ENCODE measurements at places on chromosomes 2 and 18. TPM values are rescaled to one million over a fixed set of nuclear protein-coding genes. Genes with fewer than 3 reads are reported as not detected.

MAPK4 gene
- total RNA-seq, result not detected

DTNA gene
- not detected for total RNA-seq

DNA sequence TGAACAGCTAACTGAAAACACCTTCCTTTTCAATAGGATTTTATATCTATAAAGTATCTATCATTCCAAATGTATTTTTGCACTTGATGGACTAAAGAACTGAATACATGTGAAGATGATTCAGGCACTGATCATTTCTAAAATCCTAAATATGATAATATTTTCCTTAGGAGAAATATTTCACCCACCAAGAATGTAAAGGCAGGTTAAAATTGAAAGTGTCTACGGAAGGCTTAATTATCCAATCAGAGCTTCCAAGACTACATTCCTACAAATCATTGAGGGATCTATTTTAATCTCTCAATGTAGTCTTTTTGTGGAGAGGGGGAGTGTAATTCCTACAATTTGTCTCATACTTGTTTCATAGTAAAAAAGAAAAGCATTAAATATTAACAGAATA lies 3.6 kb downstream of the GALNT3 start:
- no peak for DNase-seq

- DNase-seq, result no peak
These were observed 17.0 kb downstream of the CYP27A1 start for GRCh38 chr2:218798767-218799504.

Data from natural killer cell (primary cell).